Neural crest cell (in vitro differentiated cells): ENCODE measurements at places on chromosomes 16 and 17.

DNA sequence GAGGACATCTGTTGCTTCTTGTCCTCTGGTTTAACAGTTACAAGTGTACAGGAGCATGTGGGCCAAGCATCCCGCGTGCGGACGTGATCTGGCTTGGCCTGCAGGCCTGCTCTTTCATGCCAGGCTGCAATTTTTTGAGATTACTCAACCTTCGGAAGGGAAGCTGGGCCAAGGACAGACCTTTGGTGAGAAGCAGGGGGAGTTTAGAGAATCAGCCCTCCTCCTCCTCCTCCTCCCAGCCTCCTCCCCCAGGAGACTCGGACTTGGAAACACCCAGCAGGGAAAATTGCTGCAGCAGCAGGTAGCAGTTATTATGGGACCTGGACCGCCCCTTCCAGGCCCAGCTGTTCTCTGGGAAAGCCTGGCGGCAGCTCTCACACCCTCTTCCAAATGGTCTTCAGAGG is 5.1 kb upstream of the KLHL36 start:
- no peak for DNase-seq

GRCh38 chr17:43014020-43014648 is 7.5 kb downstream of the IFI35 start:
- DNase-seq, result no peak

- DNase-seq, result no peak
Observed at GRCh38 chr16:15548482-15548891, 94.5 kb downstream of the MARF1 start.

GRCh38 chr16:84740596-84741116 is 40.9 kb downstream of the USP10 start:
- DNase-seq, result no peak

GRCh38 chr17:28272166-28272565 is 46.8 kb upstream of the TMEM97 start:
- no peak for DNase-seq

DNA sequence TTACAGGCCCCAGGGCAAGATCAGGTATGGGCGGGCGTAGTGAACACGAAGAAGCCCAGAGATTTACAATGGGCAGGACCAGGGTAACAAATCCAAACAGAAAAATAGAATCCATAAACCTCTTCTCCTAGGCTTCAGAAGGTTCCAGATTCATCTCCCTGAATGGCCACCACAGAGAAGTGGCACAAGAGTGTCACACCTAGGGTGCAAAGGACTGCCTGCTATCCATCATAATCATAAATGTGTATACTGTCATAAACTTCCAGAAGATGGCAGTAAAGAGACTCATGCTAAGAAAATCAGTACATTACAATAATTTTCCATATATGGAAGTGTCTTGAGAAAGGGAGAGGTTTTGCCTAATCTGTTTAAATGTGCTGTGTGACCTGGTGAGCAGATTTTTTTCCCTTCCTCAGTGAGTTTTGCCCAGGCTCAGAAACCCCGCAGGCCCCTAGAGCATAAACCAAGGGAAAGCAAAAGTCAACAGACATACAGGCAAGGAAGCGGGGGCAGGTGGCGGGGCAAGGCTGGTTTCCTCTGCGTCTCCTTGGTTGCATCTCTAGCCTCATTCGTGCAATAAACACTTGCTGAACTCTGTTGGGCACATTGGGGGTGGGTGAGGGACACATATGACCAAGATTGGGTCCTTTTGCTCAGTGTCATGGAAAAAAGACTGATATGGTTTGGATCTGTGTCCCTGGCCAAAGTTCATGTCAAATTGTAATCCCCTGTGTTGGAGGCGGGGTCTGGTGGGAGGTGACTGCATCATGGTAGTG is 92.0 kb upstream of the CDH5 start:
- no peak for DNase-seq

DNA sequence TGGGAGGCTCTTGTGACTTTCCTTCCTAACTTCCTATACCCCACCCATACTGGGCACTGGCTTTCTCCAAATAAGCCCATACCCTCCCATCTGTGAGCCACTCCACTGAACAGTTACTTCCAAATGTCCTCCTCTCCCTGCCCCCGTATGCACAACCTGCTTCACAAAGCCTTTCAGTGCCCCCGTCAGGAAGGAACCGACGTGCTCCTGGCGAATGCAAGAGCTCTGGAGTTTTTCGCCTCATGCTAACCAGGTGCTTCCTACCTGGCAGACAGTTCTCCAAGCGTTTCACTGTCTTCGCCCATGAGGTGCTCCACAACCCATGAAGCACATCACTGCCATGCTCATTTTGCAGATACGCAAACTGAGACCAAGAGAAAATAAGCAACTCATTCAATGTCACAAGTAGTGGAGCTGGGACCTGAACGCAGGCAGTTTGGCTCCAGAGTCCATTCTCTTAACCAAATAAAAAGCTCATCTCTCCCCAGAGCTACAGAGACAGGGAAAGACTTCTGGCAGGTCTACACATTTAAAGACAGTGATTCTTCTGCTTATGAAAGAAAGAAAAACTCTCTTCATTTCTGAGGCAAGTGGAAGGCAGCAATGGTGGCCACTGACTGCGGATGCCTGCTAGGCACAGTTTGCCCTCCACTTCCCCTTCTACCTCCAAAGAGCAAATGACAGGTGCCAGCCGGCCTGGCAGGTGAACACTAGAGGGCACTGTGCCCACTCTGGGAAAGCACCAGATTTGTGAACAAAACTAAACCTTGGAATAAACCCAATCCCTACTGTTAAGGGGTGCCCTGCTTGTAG is 23.8 kb downstream of the SPHK1 start:
- peak; percentile 53 for DNase-seq

- no peak for DNase-seq
Observed at GRCh38 chr17:12730421-12730820, 58.9 kb upstream of the ARHGAP44 start.

DNA sequence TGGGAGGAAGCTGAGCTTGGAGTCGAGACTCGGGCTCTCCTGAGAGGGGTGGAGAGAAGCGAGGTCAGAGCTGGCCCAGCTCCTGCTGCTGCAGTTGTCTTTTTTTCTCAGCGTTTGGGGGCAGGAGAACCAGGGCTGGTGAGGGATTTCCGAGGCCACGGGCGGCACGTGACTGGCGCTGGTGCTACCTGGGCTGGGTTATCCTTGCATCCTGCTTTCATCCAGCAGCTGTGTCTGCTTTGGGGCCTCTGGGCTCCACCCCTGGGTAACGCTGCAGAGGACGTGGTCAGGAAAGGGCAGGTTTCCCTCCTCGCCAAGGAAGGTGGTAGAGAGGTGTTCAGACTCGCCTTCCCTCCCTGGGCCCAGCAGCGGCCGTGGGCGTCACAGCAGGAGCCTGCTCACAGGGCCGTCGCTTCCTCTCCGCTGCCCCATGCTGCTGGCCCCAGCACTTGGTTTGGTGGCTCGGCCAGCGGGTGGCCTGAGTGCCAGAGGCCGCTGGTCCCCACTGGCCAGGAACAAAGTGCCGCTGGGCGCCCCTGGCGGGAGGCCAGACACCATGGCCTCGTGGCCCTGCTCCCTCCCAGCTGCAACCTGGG is 22.5 kb downstream of the GSE1 start:
- DNase-seq, result no peak

DNA sequence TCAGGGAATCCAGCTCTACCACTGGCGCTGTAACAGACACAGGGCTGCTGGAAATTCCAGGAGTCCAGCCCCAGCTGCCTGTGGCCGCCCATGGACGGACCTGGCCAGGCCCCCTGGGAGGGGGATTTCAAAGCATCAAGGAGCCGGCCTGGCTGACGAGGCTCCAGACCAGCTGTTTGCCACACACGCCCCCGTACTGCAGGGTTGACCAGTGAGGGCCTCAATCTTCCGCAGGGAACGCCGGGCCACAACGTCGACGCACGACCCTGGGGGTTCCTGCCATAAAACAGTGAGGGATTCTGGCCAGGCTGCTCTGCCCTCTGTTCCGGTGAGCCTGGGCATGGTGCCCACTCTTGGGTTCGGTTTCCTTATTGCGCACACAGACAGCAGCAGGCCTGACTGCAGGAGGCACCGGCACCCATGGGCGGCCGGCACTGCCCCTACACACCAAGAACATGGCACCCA is 3.7 kb downstream of the LMF1 start:
- DNase-seq, result no peak

DNA sequence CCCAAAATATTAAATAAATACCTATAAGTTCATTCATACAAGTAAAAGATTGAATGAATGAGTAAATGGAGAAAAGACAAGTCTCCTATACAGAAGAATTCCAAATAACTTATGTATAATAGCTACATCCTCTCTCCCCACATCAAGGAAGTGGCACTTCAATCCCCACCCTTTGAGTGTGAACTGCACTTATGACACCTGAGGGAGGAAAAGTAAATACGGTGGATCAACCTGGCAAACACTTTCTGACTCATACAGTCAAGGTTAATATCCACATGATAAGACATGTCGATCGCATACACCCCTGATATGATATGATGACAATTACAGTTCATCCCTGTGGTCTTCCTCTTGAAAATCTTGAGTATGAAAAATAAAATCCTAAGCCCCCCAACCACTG is 18.0 kb downstream of the SLFN12L start:
- DNase-seq, result no peak

DNA sequence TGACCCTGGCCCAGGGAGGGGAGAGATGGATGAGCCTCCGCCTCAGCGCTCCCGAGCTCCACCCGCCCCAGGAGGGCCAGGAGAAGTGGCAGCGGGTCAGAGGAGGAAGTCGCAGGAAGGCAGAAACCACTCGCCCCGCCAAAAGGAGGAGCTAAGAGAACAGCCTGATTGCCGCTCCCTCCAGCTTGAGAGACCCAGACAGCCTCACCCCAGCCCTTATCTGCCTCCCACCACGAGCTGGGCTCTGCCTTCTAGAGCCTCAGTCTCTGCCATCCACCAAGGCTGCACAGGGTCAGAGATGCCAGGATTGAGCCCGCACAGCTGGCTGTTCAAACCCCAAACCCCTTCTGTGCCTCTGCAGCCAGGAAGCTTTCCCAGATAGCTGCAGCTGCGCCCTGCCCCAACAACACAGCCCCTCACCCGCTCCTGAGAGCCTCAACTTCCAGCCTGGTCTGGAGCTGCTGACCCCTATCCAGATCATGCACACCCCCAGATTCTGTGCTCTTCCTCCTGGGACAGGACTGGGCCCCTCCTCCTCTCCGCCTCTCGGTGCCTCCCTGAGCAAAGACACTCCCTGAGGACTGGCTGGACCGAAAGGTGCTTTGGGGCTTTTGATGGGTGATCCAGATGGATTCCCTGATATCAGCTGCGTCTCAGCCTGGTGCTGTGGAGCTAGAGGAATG is 1.0 kb upstream of the ATP2A3 start:
- DNase-seq, result peak; percentile 20

DNA sequence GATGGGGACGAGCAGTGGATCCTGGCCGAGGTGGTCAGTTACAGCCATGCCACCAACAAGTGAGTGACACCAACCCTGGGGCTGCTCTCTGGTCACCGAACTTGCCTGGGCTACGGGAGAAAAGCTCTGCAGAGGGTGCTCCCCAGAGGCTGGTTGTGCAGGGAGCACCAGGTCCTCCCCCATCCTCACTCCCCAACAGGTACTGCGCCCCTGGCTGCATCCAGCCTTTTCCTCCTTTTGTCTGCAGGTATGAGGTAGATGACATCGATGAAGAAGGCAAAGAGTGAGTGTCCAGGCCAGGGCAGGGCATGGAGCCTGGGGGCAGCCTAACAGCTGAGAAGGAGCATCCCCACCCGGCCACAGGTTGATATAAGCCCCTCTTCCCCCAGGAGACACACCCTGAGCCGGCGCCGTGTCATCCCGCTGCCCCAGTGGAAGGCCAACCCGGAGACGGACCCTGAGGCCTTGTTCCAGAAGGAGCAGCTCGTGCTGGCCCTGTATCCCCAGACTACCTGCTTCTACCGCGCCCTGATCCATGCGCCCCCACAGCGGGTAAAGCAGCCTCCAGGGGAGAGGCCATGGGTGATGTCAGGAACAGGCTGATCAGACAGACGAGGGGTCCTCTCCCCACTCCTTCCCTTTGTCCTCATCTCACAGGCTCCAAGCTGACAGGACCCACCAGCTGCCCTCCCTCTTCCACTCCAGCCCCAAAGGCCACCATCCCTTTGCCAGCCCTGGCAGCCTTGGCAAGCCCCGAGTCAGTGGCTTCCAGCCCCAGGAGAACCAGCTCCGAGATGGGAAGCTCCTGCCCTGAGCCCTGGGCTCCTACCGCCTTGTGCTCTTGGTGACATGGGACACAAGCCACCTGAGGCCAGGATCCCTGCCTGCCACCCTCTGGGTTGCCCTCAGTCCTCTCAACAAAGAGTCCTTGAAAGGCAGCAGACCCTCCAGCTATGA is 6.2 kb downstream of the SULT1A2 start:
- DNase-seq, result no peak

- no peak for DNase-seq
Observed at GRCh38 chr16:81647527-81647926, 131.6 kb upstream of the PLCG2 start.

DNA sequence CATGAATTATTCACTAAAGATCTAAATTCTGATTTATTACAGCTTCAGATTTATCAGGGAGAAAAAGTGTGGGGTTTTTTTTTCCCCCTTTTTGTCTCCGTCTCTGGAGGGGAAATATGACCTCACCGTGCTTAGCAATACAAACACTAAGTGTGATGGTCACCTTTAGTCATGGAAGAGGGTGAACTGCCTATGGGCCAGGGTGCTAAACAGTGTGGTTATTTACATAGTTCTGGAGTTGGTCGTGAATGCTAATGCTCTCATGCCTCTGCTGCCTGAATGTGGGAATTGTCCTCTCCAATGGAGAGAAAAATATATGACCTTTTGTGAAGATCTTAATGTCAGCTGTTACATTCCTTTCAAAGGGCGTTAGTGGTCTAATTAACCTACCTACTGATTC is 44.8 kb upstream of the MSI2 start:
- no peak for DNase-seq

DNA sequence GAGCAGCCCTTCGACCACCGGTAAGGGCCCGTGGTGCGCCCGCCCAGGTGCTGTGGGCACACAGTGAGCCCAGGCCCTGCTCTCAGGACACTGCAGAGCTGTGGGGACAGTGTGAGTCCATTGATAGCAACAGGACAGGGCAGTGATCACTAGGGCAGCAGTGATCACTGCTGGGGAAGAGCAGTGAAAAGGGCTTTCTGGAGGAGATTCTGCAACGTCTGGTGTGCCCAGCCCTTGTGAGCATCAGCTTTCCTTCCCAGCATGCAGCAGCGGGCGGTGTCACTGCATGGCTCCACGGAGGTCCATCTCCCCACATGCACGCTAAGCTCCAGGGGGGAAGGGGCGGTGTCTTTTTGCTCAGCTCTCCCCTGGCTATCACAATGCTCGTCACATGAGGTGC is 32.1 kb downstream of the MAP1LC3B start:
- no peak for DNase-seq

GRCh38 chr16:86925067-86925791 is 346.9 kb downstream of the FOXL1 start:
- no peak for DNase-seq

GRCh38 chr17:78184351-78184750 is 2.5 kb downstream of the TK1 start:
- no peak for DNase-seq
